ENCODE measurements at places on chromosomes 1 and 21.

DNA sequence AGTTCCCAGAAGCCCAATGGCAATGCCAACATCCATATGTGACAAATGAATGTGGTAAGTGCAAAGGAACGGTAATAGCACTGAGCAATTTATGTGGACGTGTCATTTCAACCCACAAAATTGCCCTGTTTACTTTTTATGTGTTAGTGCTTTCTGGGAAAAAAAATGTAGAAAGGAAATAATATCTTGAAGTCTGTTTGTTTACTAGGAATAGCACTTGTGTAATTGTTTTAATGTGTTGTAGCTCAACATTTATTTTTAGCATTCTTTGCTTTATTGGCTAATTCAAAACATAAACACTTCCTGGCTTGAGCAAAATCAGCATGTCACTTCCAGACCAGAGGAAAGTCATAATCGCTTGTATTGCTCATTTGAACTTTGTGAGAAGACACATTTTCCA is 224.8 kb upstream of the KCNK2 start:
- DNase-seq = peak; percentile 78

- no peak for DNase-seq
Observed at GRCh38 chr1:189315035-189315901, 1162.4 kb downstream of the BRINP3 start.

GRCh38 chr1:114008480-114008941 is 29.2 kb downstream of the OLFML3 start:
- peak; percentile 5 for DNase-seq

DNA sequence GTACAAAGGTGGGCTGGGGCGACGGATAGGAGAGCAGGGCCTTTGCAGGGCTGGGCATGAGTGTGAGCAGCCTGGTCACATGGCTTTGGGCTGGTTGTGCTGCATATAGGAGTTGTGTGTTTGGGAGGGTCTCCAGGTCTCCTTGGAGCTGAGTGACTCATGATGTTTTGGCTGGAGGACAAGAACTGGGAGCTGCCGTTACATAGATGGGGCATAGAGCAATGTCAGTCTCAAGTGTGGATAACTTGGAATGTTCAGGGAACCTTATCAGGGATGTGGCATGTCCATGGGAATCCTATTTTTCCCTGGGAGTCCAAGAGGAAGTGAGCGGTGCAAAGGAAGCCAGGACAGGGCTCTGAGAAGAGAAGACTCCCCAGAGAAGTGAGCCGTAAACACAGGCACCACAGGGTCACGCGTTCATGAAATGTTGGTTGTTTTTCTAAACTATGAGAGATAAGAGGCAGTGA is 136.4 kb upstream of the KCNE2 start:
- DNase-seq = no peak

GRCh38 chr1:91499904-91500755 is 521 bp upstream of the CDC7 start:
- no peak for DNase-seq

- DNase-seq = no peak
Observed at GRCh38 chr1:215458104-215458503, 109.0 kb upstream of the KCTD3 start.

GRCh38 chr1:199687321-199687720 is 340.2 kb upstream of the NR5A2 start:
- DNase-seq = peak; percentile 64

Data from HCEC 1CT (cell line).